WTC11 (cell line): ENCODE measurements at places on chromosomes 13 and 19.

DNA sequence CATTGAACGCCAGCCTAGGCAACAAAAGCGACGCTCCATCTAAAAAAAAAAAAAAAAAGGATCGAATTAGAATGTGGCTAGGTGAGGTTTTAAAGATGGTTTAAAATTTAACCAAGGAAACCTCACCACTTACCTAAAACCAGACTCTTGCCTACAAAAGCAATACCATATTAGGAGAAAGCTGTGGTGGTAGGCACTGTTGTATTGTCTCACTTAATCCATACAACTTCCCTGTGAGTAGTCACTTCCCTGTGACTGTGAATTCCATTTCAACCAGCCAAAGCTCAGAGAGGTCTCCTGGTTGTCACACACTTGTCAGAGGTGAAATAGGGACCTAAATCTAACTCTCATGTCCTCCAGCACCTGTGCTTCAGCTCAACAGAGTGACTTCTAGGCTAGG is 15.4 kb downstream of the SHISA2 start:
- no peak overlapping the region for H3K4me3 ChIP-seq
- H3K27ac ChIP-seq = no peak overlapping the region
- peaks cover 14% of the 10 kb centered on the region for H3K36me3 ChIP-seq
- H3K27me3 ChIP-seq = no peaks in the 10 kb centered on the region

- H3K4me3 ChIP-seq = no peak overlapping the region
- no peak for DNase-seq
- no peak overlapping the region for H3K27ac ChIP-seq
- no peaks in the 10 kb centered on the region for H3K4me1 ChIP-seq
- H3K27me3 ChIP-seq = no peaks in the 10 kb centered on the region
- H3K36me3 ChIP-seq = no peaks in the 10 kb centered on the region
Measured at GRCh38 chr13:43916828-43917227, 37.1 kb downstream of the LACC1 start.

DNA sequence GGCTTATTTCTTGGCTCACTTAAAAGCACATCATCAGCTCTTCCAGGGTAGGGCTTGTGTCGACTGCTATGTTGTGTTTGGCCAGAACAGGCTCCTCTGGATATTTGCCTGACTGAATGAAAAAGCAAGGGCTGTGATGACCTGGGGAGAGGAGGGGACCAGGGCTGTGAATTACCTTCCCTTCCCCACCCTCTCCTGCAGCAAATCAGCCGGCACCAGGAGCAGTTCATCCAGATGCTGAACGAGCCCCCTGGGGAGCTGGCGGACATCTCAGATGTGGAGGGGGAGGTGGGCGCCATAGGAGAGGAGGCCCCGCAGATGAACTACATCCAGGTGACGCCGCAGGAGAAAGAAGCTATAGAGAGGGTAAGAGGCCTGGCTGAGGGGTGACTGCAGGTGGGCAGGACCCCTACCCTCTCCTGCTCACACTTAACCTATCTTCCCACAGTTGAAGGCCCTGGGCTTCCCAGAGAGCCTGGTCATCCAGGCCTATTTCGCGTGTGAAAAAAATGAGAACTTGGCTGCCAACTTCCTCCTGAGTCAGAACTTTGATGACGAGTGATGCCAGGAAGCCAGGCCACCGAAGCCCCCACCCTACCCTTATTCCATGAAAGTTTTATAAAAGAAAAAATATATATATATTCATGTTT is 4.4 kb downstream of the GADD45GIP1 start:
- H3K36me3 ChIP-seq = peaks cover 49% of the 10 kb centered on the region
- H3K27me3 ChIP-seq = no peaks in the 10 kb centered on the region
- peaks cover 29% of the 10 kb centered on the region for H3K4me1 ChIP-seq
- H3K27ac ChIP-seq = no peak overlapping the region; the same call in 1 of the 2 replicates
- no peak for DNase-seq
- no peak overlapping the region for H3K4me3 ChIP-seq

DNA sequence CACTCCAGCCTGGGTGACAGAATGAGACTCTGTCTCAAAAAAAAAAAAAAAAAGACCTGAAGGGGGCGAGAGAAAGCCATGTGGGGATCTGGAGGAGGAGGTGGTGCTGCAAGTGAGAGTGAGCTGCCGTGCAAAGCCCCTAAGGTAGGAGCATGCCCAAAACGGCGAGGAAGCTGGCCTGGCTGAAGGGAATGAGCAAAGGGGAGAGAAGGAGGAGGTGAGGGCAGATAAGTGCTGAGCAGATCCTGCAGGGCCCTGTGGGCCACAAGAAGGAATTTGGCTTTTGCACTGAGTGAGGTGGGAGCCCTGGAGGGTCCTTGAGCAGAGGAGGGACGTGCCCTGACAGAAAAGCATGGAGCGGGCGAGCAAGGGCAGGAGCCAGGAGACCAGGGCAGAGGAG is 19.4 kb upstream of the ADGRE5 start:
- H3K27me3 ChIP-seq = no peaks in the 10 kb centered on the region
- DNase-seq = peak; percentile 63
- H3K36me3 ChIP-seq = no peaks in the 10 kb centered on the region
- H3K4me1 ChIP-seq = peaks cover 19% of the 10 kb centered on the region

- H3K27ac ChIP-seq = no peak overlapping the region
- H3K27me3 ChIP-seq = peaks cover 10% of the 10 kb centered on the region
- no peak for DNase-seq
- no peaks in the 10 kb centered on the region for H3K36me3 ChIP-seq
- H3K4me3 ChIP-seq = no peak overlapping the region
Measured at GRCh38 chr19:45162608-45163143, 1.9 kb upstream of the NKPD1 start.

- H3K4me1 ChIP-seq = peaks cover 47% of the 10 kb centered on the region
- no peaks in the 10 kb centered on the region for H3K27me3 ChIP-seq
- H3K27ac ChIP-seq = no peak overlapping the region
- no peaks in the 10 kb centered on the region for H3K36me3 ChIP-seq
- no peak for DNase-seq
Measured at GRCh38 chr13:39481491-39481890, 121.5 kb downstream of the LHFPL6 start.

GRCh38 chr19:40744554-40745401 is 5.5 kb downstream of the ACTMAP start:
- DNase-seq = peak; percentile 54
- H3K4me3 ChIP-seq = no peak overlapping the region
- peaks cover 7% of the 10 kb centered on the region for H3K36me3 ChIP-seq
- H3K27ac ChIP-seq = peak overlapping the region; percentile 72
- H3K4me1 ChIP-seq = peaks cover 25% of the 10 kb centered on the region
- no peaks in the 10 kb centered on the region for H3K27me3 ChIP-seq

- peaks cover 21% of the 10 kb centered on the region for H3K36me3 ChIP-seq
- no peak for DNase-seq
- no peaks in the 10 kb centered on the region for H3K27me3 ChIP-seq
- peaks cover 14% of the 10 kb centered on the region for H3K4me1 ChIP-seq
- peak overlapping the region; percentile 89 for H3K4me3 ChIP-seq
Measured at GRCh38 chr19:17214508-17215126, 540 bp upstream of the USE1 start.

- DNase-seq = peak; percentile 76
- no peak overlapping the region for H3K27ac ChIP-seq
- no peak overlapping the region for H3K4me3 ChIP-seq
- no peaks in the 10 kb centered on the region for H3K36me3 ChIP-seq
- peaks cover 47% of the 10 kb centered on the region for H3K27me3 ChIP-seq
Measured at GRCh38 chr19:4523306-4524110, 5.2 kb upstream of the PLIN4 start.

DNA sequence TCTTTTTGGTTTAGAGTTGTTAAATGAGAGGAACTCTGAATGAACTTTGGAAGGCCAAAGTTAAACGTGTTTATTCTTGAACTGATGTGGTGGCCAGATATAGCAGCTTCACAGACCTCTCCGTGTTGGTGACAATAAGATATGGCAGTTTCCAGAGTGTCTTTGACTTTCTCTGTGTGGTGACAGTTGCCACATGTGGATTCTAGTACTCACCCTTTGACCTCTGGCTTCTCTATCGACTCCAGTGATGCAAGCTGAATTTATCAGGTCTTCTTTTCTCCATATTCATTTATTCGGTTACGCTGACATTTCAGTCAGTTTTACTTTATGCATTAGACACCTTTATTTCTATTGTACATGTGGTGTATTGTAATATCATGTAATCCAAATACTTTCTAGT is 1469.5 kb downstream of the SLITRK1 start:
- no peaks in the 10 kb centered on the region for H3K36me3 ChIP-seq
- H3K27ac ChIP-seq = no peak overlapping the region
- no peaks in the 10 kb centered on the region for H3K27me3 ChIP-seq
- H3K4me1 ChIP-seq = no peaks in the 10 kb centered on the region
- H3K4me3 ChIP-seq = no peak overlapping the region
- no peak for DNase-seq

- no peak for DNase-seq
- H3K27ac ChIP-seq = peak overlapping the region; percentile 48
- peaks cover 93% of the 10 kb centered on the region for H3K4me1 ChIP-seq
- H3K4me3 ChIP-seq = no peak overlapping the region
Measured at GRCh38 chr13:99862244-99862643, 109.3 kb downstream of the ZIC5 start.

- H3K36me3 ChIP-seq = peaks cover 5% of the 10 kb centered on the region
- no peak overlapping the region for H3K4me3 ChIP-seq
Measured at GRCh38 chr13:99303863-99304521, 3.2 kb downstream of the GPR183 start.

- H3K27me3 ChIP-seq = peaks cover 60% of the 10 kb centered on the region
- peaks cover 10% of the 10 kb centered on the region for H3K36me3 ChIP-seq
- H3K27ac ChIP-seq = no peak overlapping the region
- peaks cover 16% of the 10 kb centered on the region for H3K4me1 ChIP-seq
- no peak for DNase-seq
Measured at GRCh38 chr13:44703371-44703770, 127.2 kb upstream of the TSC22D1 start.

DNA sequence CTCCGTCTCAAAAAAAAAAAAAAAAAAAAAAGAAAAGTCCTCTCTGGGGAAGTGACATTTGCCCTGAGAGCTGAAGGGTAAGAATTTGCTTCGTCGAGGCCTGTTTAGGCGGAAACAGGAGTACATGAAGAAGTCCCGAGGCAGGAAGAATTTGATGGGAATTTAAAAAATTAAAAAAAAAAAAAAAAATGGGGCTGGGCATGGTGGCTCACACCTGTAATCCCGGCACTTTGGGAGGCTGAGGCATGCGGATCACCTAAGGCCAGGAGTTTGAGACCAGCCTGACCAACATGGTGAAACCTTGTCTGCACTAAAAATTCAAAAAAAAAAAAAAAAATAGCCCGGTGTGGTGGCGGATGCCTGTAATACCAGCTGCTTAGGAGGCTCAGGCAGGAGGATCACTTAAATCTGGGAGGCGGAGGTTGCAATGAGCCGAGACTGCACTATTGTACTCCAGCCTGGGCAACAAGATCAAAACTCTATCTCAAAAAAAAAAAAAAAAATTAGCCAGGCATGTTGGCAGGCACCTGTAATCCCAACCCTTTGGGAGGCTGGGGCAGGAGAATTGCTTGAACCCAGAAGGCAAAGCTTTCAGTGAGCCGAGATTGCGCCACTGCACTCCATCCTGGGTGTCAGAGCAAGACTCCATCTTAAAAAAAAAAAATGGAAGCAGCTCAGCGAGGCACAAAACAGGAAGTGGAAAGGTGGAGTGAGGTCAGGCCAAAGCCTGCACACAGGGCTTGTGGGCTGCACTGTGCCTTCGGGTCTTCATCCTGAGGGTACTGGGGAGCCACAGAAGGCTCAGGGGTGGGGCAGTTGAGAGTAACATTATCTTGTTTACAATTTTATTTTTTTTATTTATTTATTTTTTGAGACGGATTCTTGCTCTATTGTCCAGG is 4.9 kb downstream of the BAX start:
- H3K27ac ChIP-seq = no peak overlapping the region
- H3K36me3 ChIP-seq = peaks cover 43% of the 10 kb centered on the region
- H3K27me3 ChIP-seq = no peaks in the 10 kb centered on the region
- DNase-seq = no peak
- no peak overlapping the region for H3K4me3 ChIP-seq

DNA sequence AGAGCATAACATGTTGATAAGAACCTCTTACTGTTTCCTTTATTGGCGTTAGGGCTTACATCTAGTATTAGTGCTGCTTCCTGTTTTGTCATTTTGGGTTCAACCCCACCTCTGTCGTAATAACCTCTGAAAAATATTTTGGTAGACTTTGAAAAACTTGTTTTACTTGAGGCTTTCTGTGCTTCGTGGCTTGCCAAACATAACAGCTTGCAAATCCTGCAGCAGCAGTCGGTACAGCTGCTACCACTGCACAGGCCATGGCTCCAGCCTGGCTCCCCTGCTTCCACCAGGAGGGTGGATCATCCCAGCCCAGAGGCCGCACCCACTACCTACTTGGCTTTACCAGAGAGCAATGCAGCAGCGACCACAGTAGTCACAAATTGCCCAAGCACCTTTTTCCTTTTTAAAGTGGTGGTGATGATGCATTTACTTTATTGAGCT is 11.8 kb upstream of the CEACAM4 start:
- no peaks in the 10 kb centered on the region for H3K4me1 ChIP-seq
- H3K4me3 ChIP-seq = no peak overlapping the region
- no peak for DNase-seq
- no peaks in the 10 kb centered on the region for H3K36me3 ChIP-seq
- H3K27ac ChIP-seq = no peak overlapping the region

DNA sequence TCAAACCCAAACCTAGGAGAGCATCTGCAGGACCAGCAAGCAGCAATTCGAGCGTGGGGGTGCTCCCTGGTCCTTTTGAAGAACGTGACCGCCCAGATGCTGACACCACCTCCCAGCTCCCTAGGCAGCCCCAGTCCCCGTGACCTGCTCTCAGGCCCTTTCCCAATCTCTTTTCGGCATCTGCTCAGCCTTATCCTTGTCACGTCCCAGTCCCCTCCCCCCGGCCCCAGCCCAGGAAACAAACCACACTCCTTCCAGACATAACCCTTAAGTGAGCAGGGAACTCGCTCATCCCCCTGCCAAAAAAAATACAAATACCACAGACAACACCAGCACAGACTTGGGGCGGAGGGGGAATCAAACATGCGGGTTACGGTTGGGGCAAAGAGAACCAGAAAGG is 3.3 kb downstream of the MLLT1 start:
- DNase-seq = no peak
- H3K36me3 ChIP-seq = no peaks in the 10 kb centered on the region; the same call in 1 of the 2 replicates
- peak overlapping the region; percentile 40 for H3K27ac ChIP-seq
- no peak overlapping the region for H3K4me3 ChIP-seq
